Cardiac septum (tissue), 1 donor: ENCODE measurements at places on chromosomes 13 and 19.

DNA sequence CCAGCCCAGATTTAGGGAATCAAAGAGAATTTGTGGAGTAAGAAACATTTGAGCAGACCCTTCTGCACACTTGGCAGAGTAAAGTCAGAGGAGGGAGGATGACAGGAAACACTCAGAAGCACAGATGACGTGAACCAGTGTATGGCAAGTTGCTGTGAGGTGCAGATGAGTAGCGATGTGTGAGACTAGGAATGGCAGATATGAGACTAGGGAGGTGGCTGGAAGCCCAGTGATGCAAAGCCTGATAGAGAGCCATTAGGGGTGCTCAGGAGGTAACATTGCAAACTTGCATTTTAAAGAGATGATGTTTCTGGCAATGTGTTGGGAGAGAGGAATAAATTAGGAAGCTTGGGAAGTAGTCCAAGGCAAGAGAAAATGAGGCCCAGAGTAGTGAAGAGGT, 44.0 kb downstream of the PCDH17 start:
- DNase-seq, result no peak

DNA sequence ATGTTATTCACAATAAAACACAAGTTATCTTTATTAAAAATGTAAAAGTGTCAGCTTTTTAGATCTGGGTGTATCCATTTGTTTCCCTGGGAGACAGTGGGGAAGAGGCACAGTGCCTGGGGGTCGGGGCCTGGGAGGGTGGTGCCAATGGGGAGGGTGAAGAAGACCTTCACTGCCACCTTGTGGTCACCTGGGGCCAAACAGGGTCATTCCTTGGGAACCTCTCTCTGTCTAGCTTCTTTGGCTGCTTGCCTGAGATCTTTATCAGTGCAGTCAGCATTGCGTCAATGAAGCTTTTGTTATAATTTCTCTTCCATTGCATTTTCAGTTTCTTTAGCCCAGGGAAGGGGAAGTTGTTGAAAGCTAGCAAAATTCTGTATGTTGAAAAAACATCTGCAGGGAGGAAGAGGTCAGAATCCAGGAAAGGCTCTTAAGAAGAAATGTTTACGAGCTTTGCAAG, 39.1 kb downstream of the PCDH8 start:
- DNase-seq, result no peak

- DNase-seq, result no peak
Measured at GRCh38 chr13:76973920-76974617, 17.8 kb upstream of the CLN5 start.

DNA sequence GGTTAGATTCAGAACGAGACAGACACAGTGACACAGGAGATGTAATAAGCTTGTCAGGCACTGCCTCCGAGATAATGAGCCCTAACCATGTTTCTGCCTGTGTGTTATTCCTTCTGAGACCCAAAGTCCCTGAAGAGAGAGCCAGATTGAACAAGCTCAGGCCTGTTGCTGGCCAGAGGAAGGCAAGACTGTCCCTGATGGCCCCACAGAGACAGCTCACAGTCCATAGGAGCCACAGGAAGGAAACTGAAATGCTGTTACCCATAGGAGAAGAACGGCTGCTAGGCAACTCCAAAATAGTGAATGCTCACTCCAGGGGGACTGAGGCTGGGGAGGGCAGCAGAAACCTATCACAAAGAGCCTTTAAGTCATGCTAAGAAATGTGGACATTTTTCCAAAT, 31.8 kb upstream of the RFXAP start:
- DNase-seq, result no peak

GRCh38 chr13:101916108-101916774, 463.8 kb downstream of the ITGBL1 start:
- no peak for DNase-seq

DNA sequence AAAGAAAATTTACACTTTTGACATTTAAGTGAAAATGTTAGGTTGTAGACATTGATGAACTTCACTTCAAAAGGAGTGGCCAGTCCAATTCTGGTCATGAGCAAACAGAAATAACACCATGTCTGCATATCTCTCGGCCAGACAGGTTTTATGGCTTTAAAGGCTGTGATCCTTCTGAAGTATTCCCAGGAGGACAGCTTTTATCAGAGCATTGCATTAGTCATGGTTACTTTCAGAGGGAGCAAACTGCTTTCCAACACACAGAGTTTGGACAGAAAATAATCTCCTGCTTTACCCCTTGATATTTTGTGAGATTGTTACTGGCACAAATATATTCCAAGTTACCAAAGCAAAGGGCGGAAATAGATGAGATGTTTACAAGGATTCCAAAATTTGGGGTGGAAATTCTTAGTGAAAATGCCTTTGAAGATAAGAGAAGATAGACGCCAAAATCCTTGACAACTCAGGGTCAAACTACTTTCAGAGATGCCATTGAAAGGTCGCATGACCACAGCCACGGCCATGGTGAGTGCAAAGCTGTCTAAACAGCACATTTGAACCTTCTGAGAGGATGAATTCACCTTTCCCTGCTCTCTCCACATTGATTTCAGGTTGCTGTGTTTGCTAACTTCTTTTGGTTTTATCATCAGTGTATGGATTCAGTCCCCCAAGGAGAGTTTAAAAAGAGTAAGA, 584.5 kb upstream of the SGCG start:
- no peak for DNase-seq

GRCh38 chr13:46173656-46174055, 8.3 kb downstream of the LCP1 start:
- no peak for DNase-seq

DNA sequence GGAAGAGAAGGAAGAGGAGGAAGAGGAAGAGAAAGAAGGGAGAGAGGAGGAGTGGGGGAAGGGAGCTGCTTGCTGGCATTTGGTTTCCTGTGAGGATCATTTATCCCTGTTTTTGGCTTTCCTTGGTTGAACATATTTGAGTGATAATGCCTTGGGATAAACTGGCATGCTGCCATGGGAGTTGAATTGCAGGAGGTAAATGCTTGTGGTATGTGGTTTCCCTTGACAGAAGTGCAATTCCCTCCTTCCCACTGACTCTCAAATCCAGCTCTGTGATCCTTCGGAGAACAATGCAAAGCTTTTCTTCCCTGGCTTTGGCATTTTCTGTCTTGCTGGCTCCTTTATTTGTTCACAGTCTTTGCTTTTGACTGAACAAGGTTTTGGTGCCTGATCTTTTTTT, 27.2 kb upstream of the CBY2 start:
- no peak for DNase-seq

DNA sequence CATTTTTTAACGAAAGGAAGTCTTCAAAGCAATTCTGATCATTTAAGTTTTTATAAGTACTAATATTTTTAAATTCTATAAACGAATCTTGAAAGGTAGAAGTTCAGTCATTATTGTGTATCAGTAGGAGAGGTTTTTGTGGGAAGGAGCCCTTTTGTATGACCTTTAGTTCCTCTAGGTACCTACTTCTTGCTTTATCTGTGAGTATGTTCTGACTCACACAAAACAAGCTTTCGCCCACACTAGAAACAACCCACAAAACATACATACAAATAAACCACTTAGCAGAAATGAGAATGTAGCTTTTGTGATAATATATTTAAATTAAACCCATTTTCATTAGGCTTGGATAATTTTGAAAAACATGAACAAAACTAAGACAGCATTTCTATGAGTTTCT, 27.8 kb downstream of the ERCC5 start:
- no peak for DNase-seq

DNA sequence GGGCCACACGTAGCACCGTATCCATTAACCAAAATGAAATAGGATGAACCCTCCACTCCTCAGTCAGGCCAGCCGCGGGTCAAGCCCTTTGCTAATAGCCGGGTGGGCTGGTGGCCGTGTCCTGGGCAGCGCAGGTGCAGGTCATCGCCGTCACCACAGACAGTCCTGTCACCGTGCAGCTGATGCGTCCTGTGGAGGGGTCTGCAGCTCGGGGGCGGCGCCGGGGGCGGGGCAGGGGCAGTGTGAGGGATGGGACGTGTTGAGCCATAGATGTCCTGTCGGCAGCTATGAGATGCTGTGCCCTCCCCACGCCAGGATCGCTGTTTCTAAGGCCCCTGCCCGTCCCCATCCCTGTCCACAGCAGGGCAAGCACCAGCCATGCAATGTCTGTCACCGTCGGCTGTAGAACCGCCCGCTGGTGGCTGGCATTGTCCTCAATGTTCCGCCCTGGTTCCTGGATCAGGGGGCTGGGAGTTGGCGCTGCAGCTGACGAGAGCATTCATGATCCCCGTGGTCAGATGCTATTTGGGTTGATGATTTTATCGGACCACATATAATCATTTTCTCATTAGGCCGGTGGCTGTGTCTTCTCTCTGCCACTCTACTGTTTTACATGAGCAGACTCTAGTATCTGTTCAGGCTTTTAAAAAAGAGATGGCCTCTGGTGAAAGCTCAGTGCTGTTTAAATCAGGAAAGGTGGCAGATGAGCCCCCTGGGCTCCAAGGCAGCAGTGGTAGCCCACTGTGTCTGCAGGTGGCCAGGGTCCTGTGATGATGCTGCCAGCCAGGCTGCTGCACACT, 126.1 kb downstream of the KDM4B start:
- DNase-seq, result no peak

DNA sequence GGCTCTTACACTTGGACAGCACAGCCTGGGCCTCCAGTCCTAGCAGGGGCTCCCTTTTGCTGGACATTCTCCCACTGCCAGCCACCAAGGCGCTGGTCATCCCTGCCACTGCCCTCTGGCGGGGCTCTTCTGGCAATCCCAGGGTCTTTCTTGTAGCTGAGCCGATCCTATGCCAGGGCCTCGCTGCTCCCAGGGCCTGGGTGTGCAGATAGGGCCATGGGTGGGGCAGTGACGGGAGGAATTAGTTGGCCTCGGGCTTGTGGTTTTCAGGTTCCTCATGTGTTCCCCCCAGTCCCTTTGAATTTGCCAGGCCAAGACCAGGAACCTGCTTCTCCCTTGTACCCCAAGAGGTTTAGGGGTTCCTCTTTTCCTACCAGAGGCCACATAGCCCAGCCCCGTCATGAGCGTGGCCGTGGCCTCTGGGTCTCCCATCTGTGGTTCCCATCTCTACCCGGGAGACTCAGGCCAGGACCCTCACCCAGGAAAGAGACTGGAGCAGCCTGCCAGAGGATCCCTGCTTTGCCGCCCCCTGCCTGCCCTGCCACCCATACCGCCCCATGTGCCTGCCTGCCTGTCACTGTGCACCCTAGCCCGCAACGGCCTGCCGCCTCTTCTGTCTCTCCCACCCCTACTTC, 26.2 kb downstream of the TMED1 start:
- DNase-seq, result no peak

- DNase-seq, result peak; percentile 92
Measured at GRCh38 chr19:38949580-38950367, 19.0 kb downstream of the MRPS12 start.

DNA sequence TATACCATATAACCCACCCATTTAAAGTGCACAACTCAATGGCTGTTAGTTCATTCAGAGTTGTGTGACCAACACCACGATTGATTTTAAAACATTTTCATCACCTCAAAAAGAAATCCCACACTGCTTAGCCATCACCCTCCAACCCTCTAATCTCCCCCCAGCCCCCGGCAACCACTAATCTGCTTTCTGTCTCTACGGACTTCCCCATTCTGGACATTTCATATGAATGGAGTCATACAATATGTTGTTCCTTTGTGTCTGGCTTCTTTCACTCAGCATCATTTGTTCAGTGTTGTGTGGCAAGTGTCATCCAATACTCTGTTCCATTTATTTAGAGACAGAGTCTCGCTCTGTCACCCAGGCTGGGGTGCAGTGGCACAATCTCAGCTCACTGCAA, 4.0 kb upstream of the PNMA8B start:
- DNase-seq, result no peak

GRCh38 chr19:44608391-44608821, 5.0 kb upstream of the IGSF23 start:
- DNase-seq, result no peak

DNA sequence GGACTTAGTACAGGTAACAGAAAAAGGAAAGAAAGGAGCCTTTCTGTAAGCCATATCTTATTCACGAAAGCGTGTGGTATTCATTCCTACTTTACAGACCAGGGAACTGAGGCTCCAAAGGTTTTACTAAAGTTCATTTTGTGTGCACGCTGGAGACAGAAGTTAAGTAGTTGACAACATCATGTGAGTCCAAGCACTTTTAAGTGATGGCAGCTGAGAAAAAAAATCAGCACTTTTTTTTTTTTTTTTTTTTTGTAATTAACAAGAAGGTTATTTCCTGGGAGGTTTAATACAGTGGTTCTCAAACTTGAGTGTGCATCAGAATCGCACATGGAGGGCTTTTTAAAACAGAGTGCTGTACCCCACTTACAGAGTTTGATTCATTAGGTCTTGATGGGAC, 2.0 kb downstream of the DNAJC3 start:
- no peak for DNase-seq

- no peak for DNase-seq
Measured at GRCh38 chr19:40542202-40542859, 34.3 kb upstream of the SHKBP1 start.

GRCh38 chr13:112765731-112766130, 75.9 kb downstream of the ATP11A start:
- no peak for DNase-seq

- DNase-seq, result peak; percentile 89
Measured at GRCh38 chr19:13022859-13023636, 27.8 kb downstream of the NFIX start.

GRCh38 chr13:99969453-99969918, 2.1 kb downstream of the ZIC5 start:
- DNase-seq, result no peak

DNA sequence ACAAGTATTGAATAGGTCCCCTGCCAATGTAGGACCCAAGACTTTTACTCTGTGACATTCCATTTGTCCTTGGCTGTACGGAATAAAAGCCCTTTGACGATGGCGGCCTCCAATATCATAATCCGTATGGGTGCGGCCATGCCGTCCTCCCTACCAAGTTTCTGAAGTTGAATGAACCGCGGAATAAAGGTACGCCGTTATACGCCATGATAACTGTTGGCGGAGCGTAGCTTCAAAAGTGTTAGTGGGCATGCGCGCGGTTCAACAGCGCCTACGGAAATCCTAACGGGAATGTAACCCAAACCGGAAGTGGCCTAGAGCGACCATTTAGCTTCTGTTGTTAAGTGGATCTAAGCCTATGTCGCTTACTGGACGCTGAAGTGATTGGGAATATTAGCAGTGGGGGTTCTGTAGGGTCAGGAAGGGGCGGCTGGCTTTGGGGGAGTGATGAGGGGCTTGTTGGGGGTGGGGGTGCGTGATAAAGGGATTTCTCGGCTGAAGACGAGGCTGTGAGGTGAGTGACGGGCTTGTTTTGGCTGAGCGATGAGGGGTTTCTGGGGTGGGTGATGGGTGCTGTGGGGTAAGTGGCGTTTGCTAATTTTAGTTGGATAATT, at the start of gene ZNF175:
TSS of gene ZNF175 (plus strand) at position 322 of the 614 bp plus-strand sequence. CDS start 2,047 bp downstream, outside the sequence.
- DNase-seq, result peak; percentile 94

GRCh38 chr13:27952876-27953675, 16.0 kb downstream of the CDX2 start:
- DNase-seq, result no peak

GRCh38 chr19:49469828-49470614, 4.0 kb upstream of the FLT3LG start:
- DNase-seq, result no peak

DNA sequence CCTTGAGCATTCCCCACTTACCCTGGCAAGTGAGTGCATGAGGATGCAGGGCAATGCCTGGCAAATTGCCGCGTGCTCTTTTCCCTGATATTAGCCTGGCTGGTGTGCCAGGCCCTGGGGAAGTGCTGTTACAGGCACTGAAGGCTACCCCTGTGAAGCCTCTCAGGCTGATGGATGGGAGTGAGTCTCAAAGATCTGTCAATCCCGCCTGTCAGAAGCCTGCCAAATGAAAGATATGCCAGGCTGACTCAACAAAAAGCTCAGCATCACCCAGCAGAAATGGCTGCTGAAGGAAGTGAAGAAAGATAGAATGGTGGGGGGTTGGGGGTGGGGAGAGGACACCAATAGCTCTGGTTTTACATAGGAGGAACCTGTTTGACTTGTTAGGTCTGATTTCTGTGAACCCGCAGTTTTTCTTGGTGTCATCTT, 112.1 kb downstream of the LACC1 start:
- DNase-seq, result no peak

GRCh38 chr13:99354371-99354951, 47.3 kb upstream of the GPR183 start:
- peak; percentile 61 for DNase-seq
